ENCODE measurements at places on chromosomes 12 and 14. TPM values are rescaled to one million over a fixed set of nuclear protein-coding genes. Genes with fewer than 3 reads are reported as not detected.
A peak's percentile ranks its signal among the peaks of the same experiment; 100 is the strongest.

DNA sequence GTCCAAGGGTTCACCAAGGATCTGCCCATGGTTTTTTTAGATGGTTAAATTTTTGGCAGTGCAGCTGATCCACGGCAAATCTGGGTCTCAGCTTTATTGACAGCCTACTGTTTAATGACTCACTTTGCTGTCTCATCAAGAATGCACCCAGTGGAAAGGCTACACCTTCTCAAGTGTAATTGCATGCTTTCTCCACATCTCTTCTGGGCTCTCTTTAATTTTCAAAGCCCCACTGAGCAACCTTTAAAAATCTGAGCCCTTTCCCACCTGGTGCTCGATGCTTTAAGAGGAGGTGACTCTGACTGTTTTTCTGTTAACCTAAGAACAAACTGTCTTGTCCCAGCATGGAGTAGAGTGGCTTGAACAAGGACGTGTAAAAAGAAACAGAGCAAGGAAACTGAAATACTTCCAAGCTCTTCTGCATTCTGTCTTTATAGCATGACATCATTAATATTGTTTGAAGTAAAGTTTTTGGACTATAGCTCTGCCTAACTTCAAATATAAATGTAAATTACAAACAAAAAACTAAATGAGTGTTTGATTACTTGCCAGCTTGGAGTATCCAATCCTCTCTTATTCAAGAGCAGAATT, 214.2 kb upstream of the KRR1 start:
- DNase-seq, result no peak

DNA sequence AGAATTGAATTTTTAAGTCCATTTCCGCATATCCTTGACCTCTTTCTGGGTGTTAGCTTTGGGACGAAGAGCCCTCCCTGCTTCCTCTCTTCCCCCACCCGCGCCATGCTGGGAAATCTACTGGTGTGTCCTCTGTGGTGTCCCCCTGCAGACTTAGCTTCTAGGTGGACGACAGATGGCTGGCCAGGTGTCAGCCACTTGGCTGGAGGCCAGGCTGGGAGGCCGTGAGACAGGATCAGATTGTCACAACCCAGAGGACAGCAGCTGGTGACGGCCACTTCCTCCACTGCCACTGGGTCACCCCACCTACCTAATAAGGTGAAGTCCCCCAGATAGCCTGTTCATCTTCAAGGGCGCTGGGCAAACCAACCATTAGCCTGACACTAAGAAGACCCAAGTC, 13.3 kb upstream of the DTX1 start:
- DNase-seq, result no peak

DNA sequence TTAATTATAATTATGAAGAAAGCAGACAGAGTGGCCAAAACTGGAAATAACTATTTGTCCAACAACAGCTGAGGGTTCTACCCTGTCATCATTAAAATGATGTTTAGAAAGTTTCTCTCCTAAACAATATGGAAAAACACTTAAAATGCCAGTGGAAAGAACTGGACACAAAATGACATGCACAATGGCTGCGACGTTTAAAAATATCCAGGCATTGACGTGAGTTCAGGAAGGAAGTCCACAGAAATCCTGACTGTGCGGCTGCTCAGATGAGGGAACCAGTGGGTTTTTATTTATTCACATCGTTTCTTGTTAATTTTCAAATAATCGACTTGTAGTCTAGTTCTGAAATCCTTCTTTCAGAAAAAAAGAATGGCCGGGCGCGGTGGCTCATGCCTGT, 58.3 kb downstream of the CCNK start:
- no peak for DNase-seq

- DNase-seq, result no peak
Measured at GRCh38 chr14:36817071-36817930, 155.6 kb downstream of the PAX9 start.

MYL2 gene
- total RNA-seq, result 17,347 TPM

DNA sequence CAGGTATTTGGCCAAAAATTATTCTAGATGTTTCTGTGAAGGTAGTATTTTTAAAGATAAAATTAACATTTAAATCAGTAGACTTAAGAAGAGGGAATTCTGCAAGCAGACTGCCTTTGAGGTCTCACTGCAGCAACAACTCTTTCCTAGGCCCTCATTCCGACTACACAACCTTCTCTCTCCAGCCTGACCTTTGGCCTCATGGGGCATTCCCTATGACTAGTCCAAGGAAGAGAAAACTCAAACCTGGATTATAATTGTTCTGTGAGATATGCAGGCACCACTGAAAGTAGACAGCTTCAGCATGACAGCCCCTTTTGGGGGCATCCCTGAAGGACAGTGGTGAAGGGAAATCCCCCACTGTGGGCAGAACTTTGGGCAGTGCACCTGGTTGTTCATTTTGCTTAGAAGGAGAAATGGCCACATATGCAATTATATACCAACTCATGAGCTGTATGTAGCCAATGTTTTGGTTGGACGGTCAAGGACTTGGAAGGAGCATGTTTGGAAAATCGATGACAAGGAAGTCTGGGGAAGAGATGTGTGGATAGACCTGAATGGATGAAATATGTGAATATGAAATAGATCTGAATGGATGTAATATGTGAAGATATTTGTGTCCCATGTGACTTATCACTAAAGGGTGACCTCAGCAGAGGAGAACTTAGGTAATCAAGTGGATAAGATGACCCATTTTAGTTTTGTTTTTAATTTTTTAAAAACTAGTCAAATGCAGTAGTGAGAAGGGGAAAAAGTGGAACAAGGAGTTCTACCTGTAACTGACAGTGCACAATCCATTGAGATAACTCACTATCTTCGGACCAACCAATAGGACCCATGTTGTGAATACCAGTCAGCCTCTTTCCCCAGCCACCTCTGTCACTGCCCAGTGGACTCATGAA, 233.3 kb upstream of the FOXN3 start:
- DNase-seq, result no peak

GRCh38 chr12:5632453-5632852, 200.5 kb downstream of the NTF3 start:
- DNase-seq, result no peak

DNA sequence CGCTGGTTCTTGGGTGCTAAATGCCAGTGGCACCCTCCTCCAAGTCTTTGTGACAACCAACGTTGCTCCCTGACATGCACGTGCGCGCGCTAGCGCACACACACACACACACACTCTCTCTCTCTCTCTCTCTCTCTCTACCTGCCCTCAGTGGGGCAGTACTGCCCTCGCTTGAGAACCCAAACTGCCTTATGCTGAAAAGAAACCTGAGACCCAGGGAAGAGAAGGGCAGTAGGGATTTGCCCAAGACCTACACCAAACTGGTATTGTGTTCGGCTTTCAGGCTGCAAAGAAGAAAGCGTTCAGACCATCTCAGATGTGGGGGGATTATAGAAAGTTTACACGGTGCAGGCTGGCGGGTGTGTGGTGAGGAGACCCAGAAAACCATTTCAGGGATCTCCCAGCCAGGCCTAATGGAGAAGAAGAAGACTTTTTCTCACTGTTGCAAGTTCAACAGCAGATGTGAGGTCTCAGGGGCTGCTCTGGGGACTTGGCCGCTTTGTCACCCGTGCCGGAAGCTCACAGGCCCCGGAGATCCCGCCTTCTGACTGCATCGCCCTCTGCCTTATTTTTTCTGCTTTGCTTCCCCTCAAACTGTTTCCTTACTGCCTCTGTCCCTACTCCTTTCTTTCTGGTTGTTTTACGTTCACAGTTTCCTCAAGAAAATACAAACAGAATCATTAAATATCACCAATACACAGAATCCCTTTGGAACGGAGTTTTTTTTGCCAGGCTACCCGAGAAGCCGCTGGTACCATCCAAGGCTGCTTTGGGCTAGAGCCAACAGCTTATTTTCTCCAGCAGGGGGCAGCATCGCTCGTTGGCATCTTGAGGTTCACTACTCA, 82.4 kb downstream of the PPM1A start:
- peak; percentile 58 for DNase-seq

ATG101 gene
- total RNA-seq, result 24.9 TPM

GRCh38 chr12:54021432-54022013, 6.7 kb upstream of the HOXC6 start:
- no peak for DNase-seq

SRRM4 gene
- 0.43 TPM for total RNA-seq

- no peak for DNase-seq
Measured at GRCh38 chr12:4107436-4107878, 166.1 kb upstream of the CCND2 start.

DNA sequence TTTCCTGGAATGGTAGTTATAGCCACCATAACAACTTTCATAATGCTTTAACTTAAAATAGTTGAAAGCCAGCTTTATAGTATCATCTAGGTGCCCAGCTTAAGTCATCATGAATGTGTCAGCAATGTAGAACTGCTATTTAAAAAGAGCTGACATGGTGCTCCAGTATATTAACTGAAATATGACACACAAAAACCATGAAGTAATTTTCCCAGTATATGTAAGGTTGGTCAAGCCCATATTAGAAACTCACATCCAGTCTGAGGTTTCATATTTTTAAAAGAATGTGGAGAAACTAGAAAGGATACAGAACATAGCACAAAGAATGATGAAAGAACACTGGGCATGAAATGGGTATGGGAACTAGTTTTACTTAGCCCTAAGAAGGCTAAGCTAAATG, 121.3 kb upstream of the KRAS start:
- no peak for DNase-seq

GRCh38 chr12:111067498-111067897, 147.1 kb upstream of the MYL2 start:
- no peak for DNase-seq

All from Right ventricle myocardium inferior (tissue), 1 donor.